Muscle of leg (tissue), 16 donors: ENCODE measurements at places on chromosomes 4 and X. TPM values are rescaled to one million over a fixed set of nuclear protein-coding genes. Genes with fewer than 3 reads are reported as not detected.

- no peaks in the 10 kb centered on the region for H3K4me1 ChIP-seq
- H3K27ac ChIP-seq: no peak overlapping the region
- no peaks in the 10 kb centered on the region for H3K27me3 ChIP-seq
- H3K36me3 ChIP-seq: no peaks in the 10 kb centered on the region
These were observed 296.6 kb upstream of the DIPK2B start for GRCh38 chrX:45497290-45497689.

DNA sequence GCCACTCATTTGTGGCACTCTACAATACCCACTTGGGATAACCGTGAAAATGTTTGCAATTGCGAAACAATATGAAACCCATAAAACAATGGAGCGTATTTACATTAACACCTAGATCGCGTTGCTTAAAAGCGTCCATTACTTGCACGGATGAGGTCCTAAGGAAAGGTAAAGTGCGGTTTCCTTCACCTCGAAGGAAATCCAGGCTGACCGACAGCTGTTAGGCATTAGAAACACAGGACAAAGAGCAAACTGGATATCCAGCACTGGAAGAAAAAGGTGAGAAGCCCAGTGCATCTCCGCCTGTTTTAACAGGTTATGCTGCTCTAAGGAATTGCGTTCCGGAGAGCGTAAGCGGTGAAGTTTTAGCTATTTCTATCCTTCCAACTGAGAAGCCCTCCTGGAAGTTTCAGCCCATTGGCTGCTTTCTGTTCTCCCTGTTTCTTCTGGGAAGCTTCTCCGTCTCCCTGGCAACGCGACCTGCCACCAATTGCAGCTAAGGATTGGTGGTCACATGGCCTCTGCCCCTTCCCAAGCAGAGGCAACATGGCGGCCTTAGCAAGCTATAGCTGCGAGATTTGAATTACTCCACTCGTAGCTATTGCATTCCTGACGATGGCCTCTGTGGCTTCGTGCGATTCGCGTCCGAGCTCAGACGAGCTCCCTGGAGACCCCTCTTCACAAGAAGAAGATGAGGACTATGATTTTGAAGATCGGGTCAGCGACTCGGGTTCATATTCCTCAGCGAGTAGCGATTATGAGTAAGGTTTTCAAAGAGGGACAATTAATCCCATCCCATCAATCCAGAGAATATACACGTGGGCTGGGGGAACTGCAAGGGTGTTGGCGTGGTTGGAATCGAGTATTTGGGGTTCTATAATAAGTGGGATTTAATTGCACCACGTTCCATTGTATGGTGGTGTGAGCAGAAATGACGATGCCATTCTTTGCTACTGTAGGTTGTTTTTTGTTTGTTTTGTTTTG is at the start of gene INTU:
TSS of gene INTU (plus strand) at position 538 of the 984 bp plus-strand sequence. CDS start at position 616, 78 bp downstream.
- no peaks in the 10 kb centered on the region for H3K4me1 ChIP-seq
- H3K4me3 ChIP-seq: peak within 1 kb of the TSS; percentile 74
- no peaks in the 10 kb centered on the region for H3K36me3 ChIP-seq
- peak; percentile 99 for DNase-seq

GRCh38 chr4:106569146-106570031 is 200.8 kb upstream of the GIMD1 start:
- peak; percentile 97 for DNase-seq
- H3K27ac ChIP-seq: peak overlapping the region; percentile 76
- no peaks in the 10 kb centered on the region for H3K4me1 ChIP-seq
- H3K36me3 ChIP-seq: no peaks in the 10 kb centered on the region
- H3K27me3 ChIP-seq: no peaks in the 10 kb centered on the region

GRCh38 chr4:24321131-24321530 is 263.2 kb downstream of the DHX15 start:
- no peaks in the 10 kb centered on the region for H3K36me3 ChIP-seq
- no peak overlapping the region for H3K4me3 ChIP-seq
- H3K4me1 ChIP-seq: no peaks in the 10 kb centered on the region
- H3K27me3 ChIP-seq: no peaks in the 10 kb centered on the region

Gene DCAF4L1
- 0.18 TPM for total RNA-seq

- no peak overlapping the region for H3K27ac ChIP-seq
- H3K4me1 ChIP-seq: no peaks in the 10 kb centered on the region
- DNase-seq: peak; percentile 41
- no peaks in the 10 kb centered on the region for H3K36me3 ChIP-seq
These were observed 184.4 kb downstream of the SH2D1A start for GRCh38 chrX:124530803-124531202.

- H3K27me3 ChIP-seq: no peaks in the 10 kb centered on the region
- H3K4me1 ChIP-seq: no peaks in the 10 kb centered on the region
- no peak overlapping the region for H3K27ac ChIP-seq
- DNase-seq: peak; percentile 11
- no peak overlapping the region for H3K4me3 ChIP-seq
- H3K36me3 ChIP-seq: no peaks in the 10 kb centered on the region
These were observed 89.0 kb upstream of the SFRP2 start for GRCh38 chr4:153877898-153878297.

GRCh38 chr4:122845066-122845465 is 18.4 kb downstream of the FGF2 start:
- no peaks in the 10 kb centered on the region for H3K27me3 ChIP-seq

DNA sequence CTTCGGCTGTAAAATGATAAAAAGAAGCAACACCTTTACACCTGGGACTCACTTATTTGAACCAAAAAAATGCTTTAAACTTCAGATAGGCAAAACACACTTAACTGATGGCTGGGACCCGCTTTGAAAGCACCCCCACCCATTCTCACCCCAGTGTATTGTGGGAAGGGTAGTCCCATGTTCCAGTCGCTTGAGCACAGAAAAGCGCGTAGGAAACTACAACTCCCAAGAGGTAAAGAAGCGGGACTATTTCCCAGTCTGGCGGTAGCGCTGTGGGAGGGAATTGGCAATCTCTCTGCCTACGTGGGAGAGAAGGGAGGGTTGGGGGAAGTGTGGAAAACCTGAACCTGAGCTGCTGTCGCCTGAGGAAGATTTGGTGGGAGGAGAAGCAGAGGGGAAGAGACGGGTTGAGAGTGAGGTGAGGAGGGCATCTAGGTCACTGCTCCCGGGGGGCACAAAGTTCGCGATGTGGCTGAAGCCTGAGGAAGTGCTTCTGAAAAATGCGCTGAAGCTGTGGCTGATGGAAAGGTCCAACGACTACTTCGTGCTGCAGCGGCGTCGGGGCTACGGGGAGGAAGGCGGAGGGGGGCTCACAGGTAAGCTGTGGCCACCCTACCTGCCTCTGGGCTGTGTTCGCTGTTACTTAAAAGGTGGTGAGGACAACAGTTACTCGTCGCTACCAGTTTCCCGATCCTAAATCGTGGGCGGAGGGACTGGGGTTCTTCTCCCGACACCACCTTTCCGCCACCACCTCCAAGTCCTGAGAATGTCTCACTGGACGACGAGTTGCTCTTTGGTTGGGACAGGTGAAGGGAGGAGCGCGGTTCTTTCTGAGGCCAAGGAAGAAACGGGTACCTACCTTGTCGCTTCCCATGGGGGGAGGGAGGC is at the start of gene TBC1D8B:
TSS of gene TBC1D8B (plus strand) at position 286 of the 888 bp plus-strand sequence. CDS start at position 467, 181 bp downstream.
- DNase-seq: peak; percentile 97
- H3K27ac ChIP-seq: peak within 1 kb of the TSS; percentile 11
- no peaks in the 10 kb centered on the region for H3K4me1 ChIP-seq
- no peaks in the 10 kb centered on the region for H3K36me3 ChIP-seq
- H3K27me3 ChIP-seq: peaks cover 28% of the 10 kb centered on the region

- H3K27me3 ChIP-seq: peaks cover 2% of the 10 kb centered on the region
- no peaks in the 10 kb centered on the region for H3K4me1 ChIP-seq
- no peaks in the 10 kb centered on the region for H3K36me3 ChIP-seq
- DNase-seq: no peak
- H3K4me3 ChIP-seq: no peak overlapping the region
These were observed 709.8 kb upstream of the DIAPH2 start for GRCh38 chrX:95974890-95975289.

Gene UGT2B17
- total RNA-seq: not detected

GRCh38 chr4:8582941-8583654 is 2.9 kb downstream of the GPR78 start:
- DNase-seq: no peak
- H3K4me1 ChIP-seq: peaks cover 15% of the 10 kb centered on the region
- no peaks in the 10 kb centered on the region for H3K36me3 ChIP-seq
- H3K27me3 ChIP-seq: peaks cover 37% of the 10 kb centered on the region
